ENCODE measurements at places on chromosomes 12 and 14. TPM values are rescaled to one million over a fixed set of nuclear protein-coding genes. Genes with fewer than 3 reads are reported as not detected.

Gene PRR13
- total RNA-seq = 56.4 TPM

DNA sequence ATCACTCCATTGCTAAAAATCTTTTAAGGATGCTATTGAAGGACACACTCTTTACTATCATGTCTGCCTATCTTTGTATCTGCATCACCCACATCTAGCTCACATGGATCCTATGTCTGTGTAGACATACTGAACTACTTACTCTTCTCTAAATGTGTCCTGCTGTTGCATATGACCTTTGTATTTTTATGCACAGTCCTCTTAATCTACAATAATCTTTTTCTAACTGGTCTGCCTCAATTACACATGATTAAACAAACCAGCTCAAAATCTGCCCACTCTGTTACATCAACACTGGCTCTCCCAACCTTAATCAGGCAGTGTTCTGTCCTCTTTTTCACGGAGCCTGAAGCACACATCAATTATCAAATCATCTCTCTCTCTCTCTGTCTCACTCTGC is 316.3 kb upstream of the MGAT4C start:
- H3K36me3 ChIP-seq = no peaks in the 10 kb centered on the region
- H3K27me3 ChIP-seq = no peaks in the 10 kb centered on the region
- DNase-seq = no peak
- no peaks in the 10 kb centered on the region for H3K4me1 ChIP-seq
- no peak overlapping the region for H3K27ac ChIP-seq
- H3K4me3 ChIP-seq = no peak overlapping the region

GRCh38 chr12:16198884-16199283 is 78.6 kb downstream of the SLC15A5 start:
- no peaks in the 10 kb centered on the region for H3K36me3 ChIP-seq
- H3K4me1 ChIP-seq = no peaks in the 10 kb centered on the region
- H3K27ac ChIP-seq = no peak overlapping the region
- no peak overlapping the region for H3K4me3 ChIP-seq
- H3K27me3 ChIP-seq = no peaks in the 10 kb centered on the region
- no peak for DNase-seq

DNA sequence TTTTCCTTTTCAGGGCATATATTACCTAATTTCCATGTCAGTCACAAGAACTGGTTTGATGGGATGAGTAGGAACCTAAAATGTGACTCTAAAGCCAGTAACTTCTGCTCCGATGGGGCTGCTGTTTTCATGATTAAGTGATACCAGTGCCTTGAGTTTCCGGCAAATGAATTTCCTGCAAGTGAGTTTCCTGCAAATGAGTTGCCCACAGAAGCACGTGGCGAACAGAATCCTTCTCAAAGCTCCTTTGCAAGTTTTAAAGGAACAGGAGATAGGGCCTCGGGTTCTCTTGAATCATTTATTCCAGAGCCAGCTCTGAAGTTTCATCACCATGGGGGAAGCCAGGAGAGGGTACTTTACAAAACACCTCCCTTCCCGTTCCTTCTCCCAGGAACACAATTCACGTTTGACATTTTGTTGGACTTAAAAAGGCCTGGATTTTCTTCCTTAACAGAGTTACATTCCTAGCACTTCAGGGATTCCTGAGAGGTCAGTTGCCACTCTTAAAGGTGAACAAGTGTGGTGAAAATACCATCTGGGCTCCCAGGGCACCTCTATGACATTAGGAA is 2.2 kb upstream of the PPTC7 start:
- H3K4me1 ChIP-seq = peaks cover 22% of the 10 kb centered on the region
- DNase-seq = no peak
- no peak overlapping the region for H3K4me3 ChIP-seq
- H3K27ac ChIP-seq = peak overlapping the region; percentile 38
- H3K27me3 ChIP-seq = no peaks in the 10 kb centered on the region
- no peaks in the 10 kb centered on the region for H3K36me3 ChIP-seq

Gene TMEM253
- total RNA-seq = not detected

- H3K27ac ChIP-seq = no peak overlapping the region
- H3K27me3 ChIP-seq = no peaks in the 10 kb centered on the region
- H3K36me3 ChIP-seq = no peaks in the 10 kb centered on the region
- no peak overlapping the region for H3K4me3 ChIP-seq
Measured at GRCh38 chr12:101563212-101563611, 31.6 kb upstream of the MYBPC1 start.

GRCh38 chr12:19641235-19642080 is 202.2 kb downstream of the AEBP2 start:
- no peaks in the 10 kb centered on the region for H3K4me1 ChIP-seq
- H3K36me3 ChIP-seq = no peaks in the 10 kb centered on the region

DNA sequence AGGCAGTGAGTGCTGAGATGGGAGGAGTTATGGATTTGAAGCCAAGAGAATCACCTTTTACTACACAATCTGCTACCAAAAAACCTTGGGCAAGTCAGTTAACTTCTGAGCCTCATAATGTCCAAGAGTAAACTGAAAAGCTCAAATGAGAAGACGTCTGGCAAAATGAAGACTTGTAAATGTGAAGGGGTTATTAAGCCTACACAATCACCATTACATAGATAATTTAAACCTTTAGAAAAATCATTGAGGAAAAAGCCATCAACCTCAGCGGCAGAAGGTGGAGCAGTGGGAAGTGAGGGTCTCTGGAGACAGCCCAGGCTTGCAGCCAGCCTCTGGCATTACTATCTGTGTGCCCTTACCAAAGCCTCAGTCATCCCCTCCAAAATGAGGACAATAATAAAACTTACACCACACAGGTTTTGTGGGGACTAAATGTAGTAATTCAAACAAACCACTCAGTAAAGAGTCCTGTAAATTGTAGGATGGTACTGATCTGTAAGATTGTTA is 50.5 kb upstream of the CCDC175 start:
- no peak for DNase-seq
- no peaks in the 10 kb centered on the region for H3K4me1 ChIP-seq
- H3K27ac ChIP-seq = no peak overlapping the region
- no peak overlapping the region for H3K4me3 ChIP-seq
- H3K36me3 ChIP-seq = no peaks in the 10 kb centered on the region
- no peaks in the 10 kb centered on the region for H3K27me3 ChIP-seq

Gene MORN3
- not detected for total RNA-seq

Gene TMEM263
- 34.1 TPM for total RNA-seq

DNA sequence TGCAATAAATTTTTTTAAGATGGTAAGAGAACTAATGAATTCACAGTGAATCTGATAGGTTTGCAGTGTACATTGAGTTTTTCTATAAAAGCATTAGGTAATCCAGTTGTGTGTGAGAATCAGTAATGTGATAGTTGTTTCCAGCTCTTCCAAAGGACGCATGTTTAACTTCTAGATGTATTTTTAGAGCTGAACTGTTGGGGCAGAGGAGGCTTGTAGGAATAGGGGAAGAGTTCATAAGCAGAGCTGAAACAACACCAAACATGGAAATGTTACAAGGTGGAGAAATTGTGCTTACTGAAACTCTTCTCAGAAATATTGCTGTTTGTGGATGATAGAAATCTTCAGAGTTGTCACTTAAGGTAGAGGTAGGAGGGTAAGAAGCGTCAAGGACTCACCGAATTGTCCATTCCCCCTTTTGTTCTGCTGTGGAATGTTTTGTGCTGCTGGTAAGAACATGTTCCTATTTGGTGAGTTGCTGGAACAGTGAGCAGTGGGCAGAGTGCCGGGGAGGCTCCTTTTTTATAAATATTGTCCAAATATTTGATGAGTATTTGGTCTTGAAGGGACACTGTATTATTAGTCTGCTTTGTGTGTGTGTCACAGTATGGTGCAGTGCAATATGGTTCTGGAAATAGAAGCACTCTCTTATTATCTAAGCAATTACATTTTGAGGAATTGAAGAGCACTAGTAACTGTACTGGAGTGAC is 76.7 kb downstream of the ANO6 start:
- no peaks in the 10 kb centered on the region for H3K36me3 ChIP-seq
- H3K27me3 ChIP-seq = no peaks in the 10 kb centered on the region
- H3K27ac ChIP-seq = no peak overlapping the region
- H3K4me1 ChIP-seq = no peaks in the 10 kb centered on the region
- no peak for DNase-seq

GRCh38 chr12:45257185-45257930 is 41.5 kb downstream of the ANO6 start:
- peaks cover 36% of the 10 kb centered on the region for H3K4me1 ChIP-seq
- DNase-seq = no peak
- no peak overlapping the region for H3K4me3 ChIP-seq

GRCh38 chr12:105221583-105222283 is 14.2 kb downstream of the APPL2 start:
- no peak overlapping the region for H3K27ac ChIP-seq
- no peaks in the 10 kb centered on the region for H3K27me3 ChIP-seq
- H3K4me3 ChIP-seq = no peak overlapping the region
- peaks cover 5% of the 10 kb centered on the region for H3K36me3 ChIP-seq
- peaks cover 24% of the 10 kb centered on the region for H3K4me1 ChIP-seq

Gene DBX2
- total RNA-seq = not detected

DNA sequence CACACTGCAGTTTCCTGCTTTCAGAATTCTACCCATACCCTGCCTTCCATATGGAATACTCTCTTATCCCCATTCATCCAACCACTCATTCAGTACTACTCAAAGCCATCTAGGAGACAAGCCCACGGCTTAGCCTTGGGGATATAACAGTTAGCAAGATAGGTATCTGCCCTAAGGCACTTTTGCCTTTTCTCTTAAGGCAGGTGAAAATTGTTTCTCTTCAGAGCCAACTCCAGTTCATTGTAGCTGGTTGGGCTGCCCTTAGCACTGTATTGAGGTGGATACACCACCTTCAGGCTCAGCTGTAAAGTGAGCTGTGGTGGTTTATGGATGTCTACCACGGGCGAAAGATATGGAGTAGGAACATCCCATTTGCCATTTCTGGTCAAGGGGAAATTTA is 729.7 kb upstream of the TBX3 start:
- no peaks in the 10 kb centered on the region for H3K4me1 ChIP-seq
- no peak for DNase-seq
- no peaks in the 10 kb centered on the region for H3K27me3 ChIP-seq
- no peaks in the 10 kb centered on the region for H3K36me3 ChIP-seq

Measured in tibial nerve (tissue), 4 donors.